ENCODE measurements at places on chromosomes 16 and 17. TPM values are rescaled to one million over a fixed set of nuclear protein-coding genes. Genes with fewer than 3 reads are reported as not detected.

- no peak for DNase-seq
These were observed 14.3 kb downstream of the EFCAB13 start for GRCh38 chr17:47338026-47338425.

GRCh38 chr17:67443931-67444595, 67.0 kb downstream of the PITPNC1 start:
- peak; percentile 42 for DNase-seq

DNA sequence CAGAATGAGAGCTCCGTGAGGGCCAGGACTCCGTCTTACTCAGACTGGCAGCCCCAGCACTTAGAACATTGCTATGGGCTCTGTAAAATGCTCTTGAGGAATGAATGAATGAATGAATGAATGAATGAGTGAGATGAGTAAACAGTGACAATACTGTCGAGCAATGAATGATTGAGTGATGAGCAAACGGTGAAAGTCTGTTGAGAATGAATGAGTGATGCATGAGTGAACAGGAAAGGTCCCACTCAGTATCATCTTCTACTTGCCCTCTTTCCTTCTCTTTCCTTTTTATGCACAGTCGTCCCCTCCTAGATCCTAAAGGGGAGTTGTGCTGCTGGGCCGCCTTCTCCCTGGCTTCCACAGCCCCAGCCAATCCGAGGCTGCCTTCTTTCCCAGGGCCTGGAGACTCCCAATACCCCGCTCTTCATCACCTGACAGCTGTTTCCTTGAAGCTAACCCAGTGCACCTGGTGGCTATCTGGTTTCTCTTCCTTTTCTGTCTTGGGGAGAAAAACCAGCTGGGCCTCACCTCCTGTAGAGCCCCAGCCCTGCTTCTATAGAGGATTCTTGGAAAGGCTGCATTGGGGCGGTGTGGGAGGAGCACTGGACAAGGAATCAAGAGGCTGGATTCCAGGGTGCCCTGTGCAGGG, 32.7 kb upstream of the CACNG1 start:
- DNase-seq: no peak

The PLXDC1 gene
- total RNA-seq: 20.1 TPM

GRCh38 chr17:76404256-76404655, 19.8 kb downstream of the SPHK1 start:
- no peak for DNase-seq

- no peak for DNase-seq
These were observed 615.1 kb downstream of the CDH8 start for GRCh38 chr16:61421111-61421510.

DNA sequence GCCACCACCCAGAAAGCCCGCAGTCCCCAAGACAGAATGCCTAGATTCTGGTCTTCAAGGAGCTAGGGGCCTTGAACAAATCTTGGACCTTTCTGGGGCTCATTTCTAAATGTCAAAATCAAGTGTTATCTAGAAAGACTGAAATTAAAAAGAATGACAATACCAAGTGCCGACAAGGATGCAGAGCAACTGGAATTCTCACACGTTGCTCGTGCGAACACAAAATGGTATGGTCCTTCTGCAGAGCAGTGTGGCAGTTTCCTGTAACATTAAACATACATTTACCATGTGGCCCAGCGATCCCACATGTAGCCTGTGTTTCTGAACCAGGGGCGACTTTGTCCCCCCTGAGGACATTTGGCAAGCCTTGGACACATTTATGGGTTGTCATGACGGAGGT, 137.9 kb downstream of the GAS7 start:
- no peak for DNase-seq

- DNase-seq: no peak
These were observed 948.1 kb downstream of the KCNJ2 start for GRCh38 chr17:71117466-71117865.

GRCh38 chr17:81832608-81833159, 407 bp downstream of the MCRIP1 start:
- DNase-seq: no peak

The RGS11 gene
- 2.4 TPM for total RNA-seq

The IL34 gene
- total RNA-seq: 3.3 TPM
